CD4-positive, alpha-beta T cell treated with Interleukin-15 for 4 hours (primary cell): ENCODE measurements at places on chromosomes 6 and 20.
A peak's percentile ranks its signal among the peaks of the same experiment; 100 is the strongest.

- no peak for DNase-seq
These were observed 11.2 kb downstream of the SLC24A3 start for GRCh38 chr20:19223640-19224039.

DNA sequence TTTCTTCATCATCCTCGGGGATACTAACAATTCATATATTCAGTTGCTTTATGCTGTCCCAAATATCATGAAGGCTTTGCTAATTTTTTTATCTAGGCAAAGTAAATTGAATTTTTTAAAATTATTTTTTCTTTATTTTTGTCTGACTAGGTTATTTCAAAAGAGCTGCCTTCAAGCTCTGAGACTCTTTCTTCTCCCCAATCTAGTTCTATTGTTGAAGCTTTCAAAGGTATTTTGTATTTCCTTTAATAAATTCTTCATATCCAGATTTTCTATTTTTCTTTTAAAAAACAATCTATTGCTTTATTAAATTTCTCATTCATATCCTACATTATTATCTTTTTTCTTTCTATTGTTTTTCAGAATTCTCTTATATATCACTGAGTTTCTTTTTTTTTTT is 16.8 kb downstream of the TRIM15 start:
- no peak for DNase-seq

DNA sequence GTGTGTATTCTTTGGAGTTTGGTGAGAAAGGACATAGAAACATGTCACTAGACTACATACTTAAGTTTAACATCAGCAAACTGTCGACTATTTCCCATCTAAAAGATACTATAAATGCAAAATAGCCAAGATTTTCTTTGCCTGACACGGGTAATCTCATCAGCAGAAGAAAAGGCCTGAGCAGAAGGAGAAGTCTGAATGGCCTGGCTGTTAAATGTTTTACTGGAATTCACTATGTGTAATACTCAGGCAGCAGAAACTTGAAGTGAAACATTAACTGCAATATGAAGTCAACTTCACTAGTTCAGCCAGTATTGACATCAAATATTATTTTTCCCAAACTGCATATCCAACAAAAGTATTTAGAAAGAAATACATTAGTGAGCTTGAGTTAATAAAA is 6.4 kb upstream of the DSE start:
- no peak for DNase-seq

GRCh38 chr20:38434301-38434741 is 807 bp downstream of the SNHG17 start:
- peak; percentile 3 for DNase-seq

- peak; percentile 60 for DNase-seq
These were observed 3.8 kb downstream of the SLC35B2 start for GRCh38 chr6:44253307-44254101.

GRCh38 chr6:127200114-127200513 is 66.5 kb upstream of the RNF146 start:
- DNase-seq, result no peak

DNA sequence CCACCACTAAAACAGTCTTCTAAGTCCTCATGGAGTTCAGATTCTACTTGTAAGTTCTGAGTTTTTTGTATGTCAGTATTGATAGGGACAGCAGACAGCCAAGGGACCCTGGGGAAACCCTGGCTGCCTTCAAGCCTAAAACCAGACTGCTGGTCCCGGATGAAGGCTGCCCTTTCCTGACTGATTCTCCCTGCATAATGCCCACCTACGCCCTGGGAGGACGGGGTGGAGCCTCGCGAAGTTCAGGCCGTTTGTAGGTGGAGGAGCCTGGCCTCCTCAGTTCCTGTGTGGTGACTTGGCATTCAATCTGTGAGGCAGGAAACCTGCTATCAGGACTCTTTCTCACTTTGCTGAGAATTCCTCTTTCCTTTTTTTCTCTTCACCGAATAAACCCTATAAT is 120.3 kb upstream of the LGSN start:
- no peak for DNase-seq

- no peak for DNase-seq
These were observed 602 bp upstream of the TSPYL4 start for GRCh38 chr6:116254297-116255056.

- no peak for DNase-seq
These were observed 50.3 kb upstream of the TXNDC5 start for GRCh38 chr6:7960848-7961247.

DNA sequence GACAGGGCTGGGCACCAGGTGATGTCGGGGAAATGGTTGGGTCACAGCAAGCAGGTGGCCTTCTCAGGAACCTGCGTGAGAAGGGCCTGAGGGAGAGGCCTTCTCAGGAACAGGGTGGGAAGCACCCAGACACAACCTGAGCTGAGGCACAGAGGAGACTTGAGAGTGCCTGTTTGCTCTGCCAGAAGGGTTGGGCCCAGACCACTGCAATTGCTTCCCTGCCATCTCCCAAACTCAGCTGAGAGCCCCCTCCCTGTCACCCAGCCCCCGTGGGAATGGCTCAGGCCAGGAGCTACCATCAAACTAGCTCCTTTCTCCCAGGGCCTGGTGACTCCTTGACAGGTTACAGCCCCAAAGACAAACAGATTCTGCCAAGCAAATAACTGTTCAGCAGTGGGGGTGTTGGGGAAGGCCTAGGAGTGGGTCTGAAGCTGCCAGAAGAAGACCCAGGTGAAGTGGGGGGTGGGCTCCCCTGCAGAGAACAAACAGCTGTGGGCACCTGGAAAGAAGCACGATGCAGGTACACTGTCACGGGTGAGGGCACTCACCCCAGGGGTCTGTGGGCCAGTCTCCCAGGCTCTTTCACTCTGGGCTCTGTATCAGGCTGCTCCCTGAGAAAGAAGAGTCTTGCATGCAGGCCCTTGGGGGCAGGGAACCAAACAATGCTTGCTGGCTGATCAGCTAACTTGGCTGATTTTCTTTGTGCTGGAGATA is 30.4 kb upstream of the SPDEF start:
- no peak for DNase-seq

- DNase-seq, result no peak
These were observed 143.0 kb downstream of the B3GAT2 start for GRCh38 chr6:70813885-70814284.

DNA sequence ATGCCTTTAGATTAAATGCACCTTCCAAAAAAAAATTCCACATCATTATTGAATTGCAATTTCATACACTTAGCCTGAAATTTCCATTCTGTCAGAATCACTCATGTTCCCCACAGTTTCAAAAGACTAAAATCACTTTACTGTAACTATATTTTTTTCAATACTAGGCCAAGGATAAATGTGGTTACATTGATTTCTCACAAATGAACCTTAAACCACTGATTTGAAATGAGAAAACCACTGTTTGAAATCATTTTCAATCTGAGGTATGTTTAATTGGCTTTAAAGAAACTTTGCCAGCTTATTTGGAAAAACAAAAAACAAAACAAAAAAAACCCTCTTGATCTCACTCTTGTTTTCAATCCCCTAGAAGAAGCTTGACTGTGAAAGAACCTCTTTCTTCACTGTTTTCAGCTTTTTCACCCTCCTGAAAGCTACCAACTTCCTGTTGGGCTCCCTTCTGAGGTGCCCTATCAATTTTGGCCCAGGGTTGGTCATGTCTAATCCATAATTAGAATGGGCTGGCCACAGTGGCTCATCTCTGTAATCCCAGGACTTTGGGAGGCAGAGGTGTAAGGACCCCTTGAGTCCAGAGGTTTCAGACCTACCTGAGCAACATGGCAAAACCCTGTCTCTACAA is 242.5 kb downstream of the ADGRG6 start:
- no peak for DNase-seq

DNA sequence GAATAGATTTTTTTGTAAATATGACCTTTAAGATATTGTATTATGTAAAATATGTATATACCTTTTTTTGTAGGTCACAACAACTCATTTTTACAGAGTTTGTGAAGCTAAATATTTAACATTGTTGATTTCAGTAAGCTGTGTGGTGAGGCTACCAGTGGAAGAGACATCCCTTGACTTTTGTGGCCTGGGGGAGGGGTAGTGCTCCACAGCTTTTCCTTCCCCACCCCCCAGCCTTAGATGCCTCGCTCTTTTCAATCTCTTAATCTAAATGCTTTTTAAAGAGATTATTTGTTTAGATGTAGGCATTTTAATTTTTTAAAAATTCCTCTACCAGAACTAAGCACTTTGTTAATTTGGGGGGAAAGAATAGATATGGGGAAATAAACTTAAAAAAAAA is 130.9 kb downstream of the SULF2 start:
- no peak for DNase-seq

DNA sequence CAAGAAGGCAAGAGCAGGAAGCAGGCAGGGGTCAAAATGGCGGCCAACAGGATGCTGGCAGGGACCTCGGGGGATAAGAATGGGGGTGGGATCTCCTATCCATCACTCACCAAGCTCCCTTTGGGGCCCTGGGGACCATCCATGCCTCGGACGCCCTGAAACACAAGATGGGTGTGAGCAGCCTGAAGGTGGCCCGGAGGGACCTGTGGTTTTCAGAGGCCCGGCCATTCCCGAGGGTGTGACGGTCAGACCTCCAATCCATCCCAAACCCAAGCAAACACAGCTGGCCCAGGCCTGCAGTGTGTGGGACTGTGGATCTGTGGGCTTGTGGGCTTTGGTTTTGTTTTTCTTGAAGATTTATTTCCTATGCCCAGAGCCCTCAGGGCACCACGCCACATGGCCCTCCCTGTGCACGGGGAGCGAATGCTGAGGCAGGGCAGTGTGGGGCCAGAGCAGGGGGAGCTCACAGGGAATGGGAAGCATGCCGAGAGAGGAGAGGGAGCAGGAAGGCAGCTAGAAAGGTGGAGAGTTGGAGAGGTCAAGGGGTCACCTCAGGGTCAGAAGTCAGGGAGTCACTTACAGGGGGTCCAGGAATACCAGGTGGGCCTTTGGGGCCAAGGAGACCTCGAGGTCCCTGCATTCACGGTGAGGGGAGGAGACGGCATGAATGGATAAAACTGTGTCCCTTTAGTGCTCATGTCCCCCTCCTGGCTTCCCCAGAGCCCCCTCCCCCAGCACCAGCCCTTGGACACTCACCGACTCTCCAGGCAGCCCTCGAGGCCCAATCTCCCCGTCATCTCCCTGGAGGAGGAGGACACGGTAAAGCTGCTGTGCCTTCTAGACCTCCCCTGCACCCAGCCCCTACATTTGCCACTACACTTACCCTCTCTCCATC is 14.5 kb downstream of the COL11A2 start:
- DNase-seq, result no peak

- DNase-seq, result no peak
These were observed 29.4 kb downstream of the TFAP2B start for GRCh38 chr6:50847890-50848594.

- peak; percentile 57 for DNase-seq
These were observed 56.5 kb downstream of the CD40 start for GRCh38 chr20:46174469-46175126.

- DNase-seq, result no peak
These were observed 1.3 kb downstream of the CARMIL1 start for GRCh38 chr6:25280344-25281074.

- DNase-seq, result no peak
These were observed 8.4 kb downstream of the PRSS16 start for GRCh38 chr6:27255866-27256265.

GRCh38 chr6:165985806-165986299 is 181.8 kb downstream of the TBXT start:
- DNase-seq, result no peak

DNA sequence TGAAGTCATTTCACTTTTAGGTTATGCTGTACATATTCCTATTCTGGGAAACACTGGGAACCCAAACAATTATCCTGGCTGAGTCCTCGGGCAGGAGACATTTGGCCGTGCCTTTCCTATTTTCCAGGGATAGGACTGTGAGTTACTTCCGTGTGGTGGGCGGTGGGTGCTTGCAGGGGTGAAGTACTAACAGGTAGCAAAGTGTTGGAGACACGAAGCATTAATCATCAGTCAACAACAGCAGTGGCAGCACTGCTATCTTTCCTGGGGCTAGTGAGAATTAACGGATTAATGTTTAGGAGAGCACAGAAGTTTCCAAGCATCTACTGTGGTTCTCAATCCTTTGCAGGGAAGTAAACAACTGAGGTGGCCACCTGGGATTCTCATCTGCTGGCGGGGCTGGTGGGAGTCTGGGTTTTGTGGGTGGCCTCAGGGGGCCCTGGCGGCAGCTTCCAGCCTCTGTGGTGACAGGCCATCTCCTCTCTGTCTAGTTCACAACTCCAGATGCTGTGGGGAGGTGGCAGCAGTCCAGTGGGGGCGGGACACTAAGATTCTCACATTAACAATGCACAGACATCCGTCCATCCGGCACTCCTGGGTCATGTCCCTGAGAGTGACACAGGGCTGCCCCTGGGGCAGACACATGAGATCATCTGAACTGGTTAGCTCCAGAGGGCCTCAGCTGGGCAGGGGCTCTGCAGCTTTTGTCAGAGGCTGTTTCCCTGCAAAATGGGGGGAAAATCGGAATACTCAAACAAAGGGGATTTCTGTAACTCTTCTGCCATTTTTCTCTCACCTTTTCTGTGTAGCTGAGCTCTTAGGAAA is 90.9 kb downstream of the GJA10 start:
- no peak for DNase-seq

- DNase-seq, result no peak
These were observed 34.2 kb downstream of the PKIG start for GRCh38 chr20:44616604-44616964.

DNA sequence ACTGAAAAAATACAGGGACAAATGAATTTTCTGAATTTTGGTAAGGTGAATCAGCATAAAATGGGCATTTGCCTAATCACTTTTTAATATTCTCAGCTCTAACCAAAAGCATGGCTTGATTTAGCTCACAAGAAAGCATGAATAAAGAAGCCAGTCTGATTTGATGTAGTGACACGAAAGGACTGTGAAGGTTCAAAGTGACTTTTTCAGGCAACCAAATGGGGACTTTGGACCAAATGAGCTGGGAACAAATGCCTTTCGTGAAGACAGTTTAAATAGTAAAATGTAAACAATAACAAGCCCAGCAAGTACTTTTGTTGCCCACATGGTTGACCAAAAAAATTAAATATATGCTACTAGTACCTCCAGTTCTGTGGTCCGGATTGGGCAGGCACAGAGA is 12.9 kb upstream of the CBLN4 start:
- DNase-seq, result no peak

- no peak for DNase-seq
These were observed 32.6 kb downstream of the BMP6 start for GRCh38 chr6:7758456-7758855.

DNA sequence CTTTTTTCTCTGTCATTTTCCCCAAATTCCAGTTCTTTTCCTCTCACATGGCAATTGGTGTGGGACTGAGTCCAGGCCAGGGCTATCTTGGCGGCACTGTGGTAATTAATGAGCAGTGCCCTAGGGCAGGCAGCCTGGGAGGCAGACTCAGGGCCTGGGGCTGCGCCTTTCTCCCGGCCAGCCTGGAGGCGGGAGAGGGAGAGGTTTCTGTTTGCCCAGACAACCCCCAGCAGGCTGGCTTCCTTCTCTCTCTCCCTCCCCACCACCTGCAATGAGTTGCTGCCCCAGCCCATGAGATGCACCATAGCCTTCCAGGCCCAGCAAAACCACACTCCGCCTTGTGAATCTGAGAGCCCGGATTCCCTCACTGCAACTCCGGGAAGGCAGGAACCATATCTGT is 15.1 kb upstream of the CCDC167 start:
- DNase-seq, result no peak
